ENCODE measurements at places on chromosomes 13 and 19. TPM values are rescaled to one million over a fixed set of nuclear protein-coding genes. Genes with fewer than 3 reads are reported as not detected.

GNG7 gene
- total RNA-seq = 0.03 TPM

ZIC2 gene
- total RNA-seq = 9.4 TPM

TMEM272 gene
- not detected for total RNA-seq

NCR1 gene
- total RNA-seq = not detected

RFC3 gene
- 32.4 TPM for total RNA-seq

SWSAP1 gene
- 2.4 TPM for total RNA-seq

FAAP24 gene
- 16.8 TPM for total RNA-seq

Data from A549 treated with CORT108297 at 1 μM for 4 hours (cell line).